ENCODE measurements at places on chromosomes 5 and 9. TPM values are rescaled to one million over a fixed set of nuclear protein-coding genes. Genes with fewer than 3 reads are reported as not detected.

DNA sequence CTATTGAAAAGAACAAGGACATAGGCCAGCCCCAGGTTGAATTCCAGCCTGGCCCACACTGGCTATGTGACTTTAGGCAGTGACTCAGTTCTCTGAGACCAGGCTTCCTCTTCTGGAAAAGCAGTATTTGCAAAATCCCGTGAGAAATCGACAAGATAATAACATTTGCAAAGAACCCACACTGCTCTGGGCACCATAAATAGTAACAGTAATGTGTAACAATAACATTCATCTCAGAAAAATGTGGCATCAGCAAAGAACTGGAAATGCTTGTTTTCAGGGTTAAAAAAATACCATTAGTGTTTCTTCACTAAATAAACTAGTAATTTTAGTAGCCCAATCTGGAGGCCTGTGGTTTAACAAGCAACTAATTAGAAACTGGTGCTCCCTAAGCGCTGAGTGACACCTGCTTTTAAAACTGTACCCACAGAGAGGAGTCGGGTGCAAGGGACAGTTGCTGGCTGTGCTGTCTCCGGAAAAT is 148.4 kb downstream of the TTLL11 start:
- H3K36me3 ChIP-seq, result no peaks in the 10 kb centered on the region
- peaks cover 2% of the 10 kb centered on the region for H3K4me1 ChIP-seq
- no peak overlapping the region for H3K27ac ChIP-seq
- no peak overlapping the region for H3K4me3 ChIP-seq

SPAAR gene
- 1.1 TPM for polyA plus RNA-seq

TRIM36 gene
- polyA plus RNA-seq, result 0.19 TPM

DNA sequence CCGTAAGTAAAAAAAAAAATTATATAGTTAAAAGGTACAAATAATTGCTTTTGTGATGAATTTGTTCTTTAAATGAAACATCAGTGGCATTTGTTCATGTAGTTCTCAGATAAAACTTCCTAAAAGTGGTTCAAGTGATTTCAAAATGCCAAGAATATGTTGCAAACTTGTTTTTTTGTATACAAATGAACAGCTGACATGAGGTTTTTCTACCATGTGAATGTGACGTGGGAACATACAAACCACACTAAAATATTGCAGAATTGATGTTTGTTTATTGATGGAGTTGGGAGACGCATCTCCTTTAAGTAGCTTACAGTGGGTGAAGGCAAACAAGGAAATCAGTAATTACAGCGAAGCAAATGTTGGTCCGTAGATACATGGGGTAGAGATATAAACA is 16.9 kb downstream of the BASP1 start:
- DNase-seq, result no peak
- no peaks in the 10 kb centered on the region for H3K36me3 ChIP-seq
- no peaks in the 10 kb centered on the region for H3K27me3 ChIP-seq
- no peak overlapping the region for H3K4me3 ChIP-seq
- H3K4me1 ChIP-seq, result no peaks in the 10 kb centered on the region

CCDC107 gene
- 14.2 TPM for polyA plus RNA-seq

IL17B gene
- polyA plus RNA-seq, result not detected

DNA sequence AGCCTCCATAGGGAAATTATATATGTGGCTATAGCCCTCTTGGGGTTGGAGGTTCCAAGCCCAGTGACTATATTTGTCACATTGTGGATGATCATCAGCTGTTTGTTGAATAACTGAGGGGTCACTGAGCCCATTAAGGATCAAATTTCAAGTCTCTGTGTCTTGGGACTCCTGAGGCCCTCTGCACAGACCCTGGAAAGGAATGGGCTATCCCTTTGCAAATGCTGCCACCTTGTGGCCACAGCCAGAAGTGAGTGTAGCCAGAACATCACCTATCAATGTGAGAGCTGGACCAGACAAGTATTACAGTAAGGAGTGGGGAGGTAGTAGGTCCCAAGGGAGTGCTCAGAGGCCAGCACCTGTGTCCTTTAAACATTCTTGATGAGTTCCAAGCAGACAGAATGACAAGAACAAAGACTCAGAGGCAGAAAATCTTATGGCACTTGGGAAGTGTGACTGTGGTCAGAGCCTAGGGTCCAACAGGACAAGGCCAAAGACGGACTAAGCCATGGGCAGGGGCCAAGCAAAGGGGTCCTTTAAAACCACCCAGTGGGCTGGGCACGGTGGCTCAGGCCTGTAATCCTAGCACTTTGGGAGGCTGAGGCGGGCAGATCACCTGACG is 8.2 kb downstream of the RPP25L start:
- no peak overlapping the region for H3K27ac ChIP-seq
- H3K36me3 ChIP-seq, result no peaks in the 10 kb centered on the region
- peaks cover 4% of the 10 kb centered on the region for H3K4me1 ChIP-seq

Data from liver (tissue), 10 donors.